ENCODE measurements at places on chromosomes 1 and 21.

DNA sequence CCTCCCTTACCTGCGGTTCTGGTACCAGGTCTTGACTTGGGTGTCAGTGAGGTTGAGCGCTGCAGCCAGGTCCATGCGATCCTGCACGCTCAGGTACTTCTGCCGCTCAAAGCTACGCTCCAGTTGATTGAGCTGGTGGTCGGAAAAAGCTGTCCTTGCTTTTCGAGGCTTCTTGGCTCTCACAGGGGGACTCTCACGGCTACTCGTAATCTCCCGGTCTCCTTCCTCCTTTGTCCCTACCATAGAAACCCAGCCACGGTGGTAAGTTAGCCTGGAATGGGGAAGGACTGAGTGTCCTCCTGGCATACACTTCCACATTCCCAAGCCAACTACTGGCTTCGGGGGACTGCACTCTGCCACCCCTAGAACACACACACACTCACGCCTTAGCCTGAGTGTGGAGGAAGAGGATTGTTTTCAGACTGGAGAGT is 2.6 kb downstream of the BARHL2 start:
- DNase-seq = no peak

- no peak for DNase-seq
Observed at GRCh38 chr1:236748268-236748870, 46.7 kb upstream of the MTR start.

DNA sequence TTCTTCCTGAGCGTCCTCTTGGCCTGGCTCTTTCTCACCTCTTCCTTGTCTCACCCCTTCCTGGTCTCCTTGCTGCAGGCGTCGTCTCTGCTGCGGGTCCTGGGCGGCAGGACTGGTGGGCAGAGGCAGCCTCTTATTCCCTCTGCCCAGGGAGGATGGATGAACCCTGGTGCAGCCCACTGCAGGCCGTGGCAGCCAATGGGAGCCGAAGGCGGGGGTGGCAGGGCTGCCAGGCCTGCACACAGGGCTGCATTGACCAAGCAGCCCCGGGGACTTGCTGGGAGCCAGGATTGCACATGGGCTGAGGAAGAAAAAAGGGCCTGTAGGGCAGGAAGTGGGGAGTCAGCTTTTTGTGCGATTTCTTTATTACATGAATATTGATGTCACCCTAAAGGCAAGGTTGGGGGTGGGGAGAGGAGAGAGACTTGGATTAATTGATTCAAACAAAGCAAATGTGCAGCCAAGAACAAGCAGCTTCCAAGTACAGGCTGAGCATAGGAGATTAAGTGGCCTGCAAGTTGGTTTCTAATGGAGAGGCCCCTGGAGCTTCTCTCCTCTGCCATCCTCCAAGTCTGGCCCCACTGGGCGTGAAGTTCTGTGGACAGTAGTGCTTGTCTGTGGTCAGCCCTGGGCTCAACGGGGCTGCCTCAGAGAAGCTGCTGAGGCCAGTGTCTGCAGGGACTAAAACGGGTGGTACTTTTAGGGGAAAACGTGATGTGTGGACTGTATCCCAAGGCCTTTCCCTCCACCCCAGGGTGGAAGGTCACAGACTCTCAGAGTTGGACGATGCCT is at the start of gene S100B:
Gene S100B, minus strand, starts transcription at position 108 of the 792 bp plus-strand sequence. CDS start 2,667 bp downstream, outside the sequence.
- DNase-seq = peak; percentile 58

DNA sequence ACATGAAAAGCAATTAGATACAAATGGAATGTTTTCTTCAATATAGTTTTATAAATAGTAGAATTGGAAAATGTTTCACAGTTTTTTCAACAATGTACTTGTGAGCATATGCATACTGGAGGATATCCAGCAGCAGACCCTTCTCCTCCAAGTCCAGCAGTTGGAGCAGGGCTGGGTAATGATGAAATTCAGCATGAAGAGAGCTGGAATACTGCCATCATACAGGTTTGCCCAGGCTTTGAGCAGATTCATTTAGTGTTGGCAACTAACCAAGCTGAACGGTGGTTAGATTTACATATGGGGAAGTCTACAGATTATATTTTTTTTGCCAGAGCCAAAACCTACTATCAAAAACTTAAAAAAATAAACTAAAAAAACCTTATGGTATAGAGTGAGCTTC is 38.3 kb downstream of the WDR3 start:
- no peak for DNase-seq

- DNase-seq = no peak
Observed at GRCh38 chr1:89322402-89322801, 41.5 kb upstream of the GBP6 start.

GRCh38 chr1:56627019-56627635 is 18.0 kb upstream of the PRKAA2 start:
- DNase-seq = no peak

- no peak for DNase-seq
Observed at GRCh38 chr1:7046314-7046713, 261.1 kb downstream of the CAMTA1 start.
